Stromal cell of bone marrow (primary cell): ENCODE measurements at places on chromosomes 6 and 20.

DNA sequence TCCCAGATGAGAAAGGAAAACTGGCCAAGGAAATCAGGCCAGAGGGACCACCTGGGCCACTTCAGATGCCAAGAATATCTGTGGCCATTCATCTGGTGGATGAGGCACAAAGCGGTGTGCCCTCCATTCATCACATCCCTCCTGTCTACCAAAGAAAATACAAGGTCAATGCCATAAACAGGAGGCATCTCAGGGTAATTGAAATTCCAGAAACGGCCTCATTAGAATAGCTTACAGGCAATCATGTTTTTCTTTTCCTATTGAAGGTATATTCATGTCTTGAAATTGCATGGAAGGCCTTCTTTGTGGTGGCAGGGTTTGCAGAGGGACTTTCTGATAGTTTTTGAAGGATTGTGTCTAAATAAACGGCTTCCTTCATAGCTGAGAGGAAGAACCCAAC is 578.3 kb downstream of the HAO1 start:
- DNase-seq, result no peak

DNA sequence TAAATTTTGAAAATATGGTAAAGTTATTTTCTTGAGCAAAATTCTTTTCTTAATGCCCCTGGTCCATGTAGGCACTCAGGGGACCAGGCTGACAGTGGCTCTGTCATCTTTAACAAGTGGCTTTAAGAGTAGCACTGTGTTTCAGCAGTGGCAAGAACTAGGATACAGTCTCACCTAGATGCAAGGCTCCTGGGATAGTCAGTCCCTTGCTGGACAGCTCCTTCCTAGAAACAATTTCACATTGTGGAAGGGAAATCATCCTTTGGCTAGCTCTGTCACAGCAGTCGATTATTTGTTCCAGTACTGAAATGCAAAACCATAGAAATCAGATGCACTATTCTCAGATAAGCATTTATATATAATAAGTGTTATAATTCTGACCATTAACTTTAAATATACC is 175.4 kb upstream of the KCNQ5 start:
- DNase-seq, result no peak

DNA sequence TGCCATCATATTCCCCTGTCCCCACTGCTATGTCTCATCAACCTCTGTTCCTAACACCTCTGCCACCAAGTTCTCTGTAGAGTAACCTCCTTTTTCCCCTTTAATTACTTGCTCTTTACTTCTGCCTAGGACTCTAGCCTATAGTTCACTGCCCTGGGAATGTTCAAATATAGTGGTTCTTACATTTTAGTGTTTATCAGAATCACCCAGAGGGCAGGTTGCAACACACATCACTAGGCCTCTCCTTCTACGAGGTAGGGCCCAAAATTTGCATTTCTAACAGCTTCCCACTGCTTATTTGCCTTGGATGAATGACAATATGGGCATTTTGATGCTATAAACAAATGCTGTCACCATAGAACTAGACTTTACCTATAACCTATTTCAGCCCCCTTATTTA is 23.1 kb upstream of the C6orf141 start:
- DNase-seq, result no peak

GRCh38 chr6:137883400-137884148 is 16.5 kb downstream of the TNFAIP3 start:
- no peak for DNase-seq

DNA sequence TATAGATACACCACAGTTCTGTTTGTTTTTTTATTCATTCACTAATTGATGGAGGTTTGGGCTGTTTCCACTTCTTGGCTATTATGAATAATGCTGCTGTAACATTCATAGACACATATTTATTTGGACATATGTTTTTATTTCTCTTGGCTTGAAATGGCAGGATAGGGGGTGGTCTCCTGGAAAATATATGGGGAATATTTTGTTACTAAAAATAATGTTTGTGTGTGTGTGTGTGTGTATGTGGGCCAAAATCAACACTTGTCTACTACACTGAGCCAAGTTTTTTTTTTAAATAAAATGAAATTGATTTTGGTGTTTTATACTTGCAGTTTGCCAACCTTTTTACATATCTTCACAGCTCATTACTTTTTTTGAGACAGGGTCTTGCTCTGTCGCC is 264.4 kb upstream of the SULF2 start:
- no peak for DNase-seq

- DNase-seq, result no peak
These were observed 76.9 kb downstream of the PLCG1 start for GRCh38 chr20:41214202-41214601.

GRCh38 chr20:910132-910869 is 5.8 kb downstream of the ANGPT4 start:
- DNase-seq, result peak; percentile 50

DNA sequence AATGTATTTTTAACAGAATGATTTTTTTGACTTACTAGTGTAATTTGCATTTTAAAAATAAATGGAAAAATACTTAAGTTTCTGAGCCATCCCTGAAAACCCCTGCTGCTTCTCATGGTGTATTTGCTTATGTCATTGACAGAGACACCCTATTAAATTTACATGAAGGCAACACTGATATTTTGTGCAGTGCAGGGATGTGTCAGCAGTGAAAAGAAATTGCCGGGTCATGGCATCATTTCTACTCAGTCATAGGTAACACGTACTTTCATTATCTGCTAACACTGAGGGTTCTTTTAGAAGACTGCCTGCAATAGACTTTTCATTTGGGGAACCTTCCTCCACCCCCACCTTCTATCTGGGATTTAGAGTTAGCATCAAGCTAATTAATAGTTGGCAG is 136.7 kb upstream of the RNF217 start:
- DNase-seq, result no peak

GRCh38 chr6:165893431-165893830 is 230.4 kb upstream of the PDE10A start:
- DNase-seq, result no peak

DNA sequence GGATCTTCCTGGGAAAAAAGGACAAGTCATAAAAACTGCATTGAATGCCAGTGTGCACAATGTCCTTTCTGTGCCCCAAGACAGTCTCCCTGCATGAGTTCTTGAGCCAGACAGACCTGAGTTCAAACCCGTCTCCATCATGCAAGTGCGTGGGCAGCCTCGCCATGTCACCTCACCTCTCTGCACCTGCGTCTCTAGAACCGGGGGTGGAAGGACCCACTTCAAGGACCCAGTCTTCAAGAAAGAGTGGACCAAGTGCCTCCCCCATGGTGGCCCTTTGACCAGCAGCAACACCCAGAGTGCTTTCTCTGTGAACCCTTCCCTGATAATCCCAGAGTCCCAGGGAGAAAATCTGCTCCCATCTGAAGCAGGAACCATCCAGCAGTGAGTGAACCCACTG is 23.5 kb upstream of the ANGPT4 start:
- no peak for DNase-seq

DNA sequence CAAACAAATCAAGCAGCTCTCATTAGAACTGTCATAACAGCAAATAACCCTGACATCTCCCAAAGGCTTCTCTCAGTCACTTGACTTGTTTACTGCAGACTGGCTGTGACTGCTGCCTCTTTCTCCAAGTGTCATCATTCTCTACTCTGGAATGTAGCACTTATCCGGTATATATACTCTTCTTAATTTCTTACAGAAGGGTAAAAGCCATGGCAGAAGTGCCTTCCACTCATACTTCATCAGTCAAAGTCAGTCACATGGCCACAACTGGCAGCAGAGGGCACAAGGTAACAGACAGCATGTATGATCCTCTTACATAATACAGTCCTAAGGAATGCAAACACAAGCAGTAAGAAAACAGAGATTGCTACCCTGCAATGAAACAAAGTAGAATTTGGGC is 9.3 kb downstream of the NAPB start:
- no peak for DNase-seq
